Sciatic nerve (tissue), 2 donors: ENCODE measurements at places on chromosomes 5 and 9. TPM values are rescaled to one million over a fixed set of nuclear protein-coding genes. Genes with fewer than 3 reads are reported as not detected.

The F2RL2 gene
- 0.89 TPM for total RNA-seq

DNA sequence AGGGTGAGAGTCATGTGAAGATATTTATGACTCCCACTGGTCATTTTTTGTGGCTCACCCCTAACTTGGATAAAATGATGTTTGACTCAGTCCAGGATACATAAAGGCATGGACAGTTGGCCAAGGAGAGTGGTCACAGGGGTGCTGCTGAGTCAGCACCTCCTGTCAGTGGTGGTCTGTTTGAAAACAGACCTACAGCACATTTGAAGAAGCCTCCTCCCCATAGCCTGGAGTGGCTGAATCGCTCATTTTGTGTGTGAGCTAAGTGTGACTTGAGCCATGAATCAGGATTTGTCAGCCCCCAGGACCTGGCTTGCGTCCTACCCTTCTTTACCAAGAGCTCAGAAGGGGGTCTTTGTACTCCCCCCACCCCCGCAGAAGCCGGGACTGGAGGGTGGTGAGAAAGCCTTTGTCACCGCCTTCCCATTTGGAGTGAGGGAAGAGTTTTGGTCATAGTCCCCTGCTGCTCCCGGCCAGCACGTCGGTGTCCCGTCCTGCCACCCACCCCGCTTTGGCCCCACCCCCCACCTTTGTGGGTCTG, 35.6 kb downstream of the TRIO start:
- DNase-seq: no peak

DNA sequence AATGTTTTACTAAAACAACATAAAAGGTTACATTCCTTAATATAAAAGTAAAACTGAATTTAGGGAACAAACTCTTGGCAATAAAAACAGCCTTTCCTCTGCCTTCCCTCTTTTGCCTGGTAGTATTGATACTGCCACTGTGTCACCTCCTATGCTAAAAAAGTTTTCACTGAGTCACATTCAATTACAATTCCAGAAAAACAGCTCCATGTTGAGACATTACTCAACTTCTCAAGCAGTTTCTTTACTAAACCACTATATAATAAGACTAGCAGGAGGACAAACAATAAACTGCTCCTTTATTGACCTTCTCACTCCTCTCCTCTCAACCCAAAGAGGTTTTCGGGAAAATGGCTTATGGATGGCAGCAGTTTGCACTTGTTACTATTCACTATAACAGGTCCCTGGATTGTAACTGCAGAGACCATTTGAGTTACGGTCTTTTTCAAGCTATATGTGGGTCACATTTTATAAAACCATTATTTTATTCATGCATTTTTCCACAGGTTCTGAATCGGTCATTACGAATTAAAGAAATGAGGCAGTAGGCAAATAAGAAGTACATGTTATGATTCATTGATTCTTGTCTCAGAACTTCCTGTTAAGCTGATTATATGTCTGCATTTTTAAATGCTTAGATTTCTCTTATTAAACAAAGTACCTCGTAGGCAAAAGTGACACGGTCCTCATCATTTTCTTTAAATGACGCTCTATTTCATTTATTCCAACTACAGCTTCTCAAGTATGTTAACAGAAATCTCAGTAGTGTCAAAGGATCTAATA, 2.1 kb downstream of the ZDHHC21 start:
- DNase-seq: no peak

GRCh38 chr5:38660194-38660668, 103.8 kb upstream of the LIFR start:
- DNase-seq: no peak

The LCN9 gene
- not detected for total RNA-seq

DNA sequence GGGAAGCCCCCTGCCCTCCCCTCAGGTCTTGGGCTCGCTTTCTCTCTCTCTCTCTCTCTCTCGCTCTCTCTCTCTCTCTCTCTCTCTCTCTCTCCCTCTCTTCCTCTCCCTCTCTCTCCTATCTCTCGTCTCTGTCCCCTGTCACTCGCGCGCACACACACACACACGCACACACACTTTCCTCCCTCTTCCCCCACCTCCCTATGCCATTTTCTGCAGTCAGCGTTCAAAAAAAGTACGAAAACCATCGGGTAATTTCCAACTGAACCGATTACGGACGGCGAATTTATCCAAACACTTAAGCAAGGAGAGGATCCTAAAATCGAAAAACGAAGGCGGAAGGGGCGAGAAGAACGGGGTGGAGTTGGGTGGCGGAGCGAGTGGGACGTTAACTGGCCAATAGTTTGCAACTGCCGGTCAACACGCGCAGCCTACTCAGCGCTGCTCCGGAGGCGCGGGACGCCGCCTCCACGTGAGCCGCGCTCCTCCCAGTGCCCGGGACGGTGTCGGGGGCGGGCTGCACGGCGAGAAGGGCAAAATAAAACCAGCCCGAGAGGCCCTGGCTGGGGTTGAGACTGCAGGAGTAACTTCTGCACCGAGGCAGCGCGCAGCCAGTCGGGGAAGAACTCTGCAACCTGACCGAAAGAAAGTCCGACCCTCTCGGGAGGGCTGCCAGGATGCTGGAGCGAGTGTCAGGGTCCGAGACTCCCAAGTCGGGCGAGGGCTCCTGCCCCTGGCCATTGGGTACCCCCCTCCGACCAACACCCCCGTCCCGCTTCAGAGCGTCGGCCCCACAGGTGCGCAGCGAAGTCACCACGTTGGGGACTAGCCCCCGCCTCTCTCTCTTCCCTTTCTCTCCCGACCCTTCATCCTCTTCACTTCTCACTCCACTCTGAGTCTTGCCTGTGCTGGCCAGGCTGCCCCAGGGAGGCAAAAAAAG, 24.9 kb upstream of the ELAVL2 start:
- peak; percentile 58 for DNase-seq

DNA sequence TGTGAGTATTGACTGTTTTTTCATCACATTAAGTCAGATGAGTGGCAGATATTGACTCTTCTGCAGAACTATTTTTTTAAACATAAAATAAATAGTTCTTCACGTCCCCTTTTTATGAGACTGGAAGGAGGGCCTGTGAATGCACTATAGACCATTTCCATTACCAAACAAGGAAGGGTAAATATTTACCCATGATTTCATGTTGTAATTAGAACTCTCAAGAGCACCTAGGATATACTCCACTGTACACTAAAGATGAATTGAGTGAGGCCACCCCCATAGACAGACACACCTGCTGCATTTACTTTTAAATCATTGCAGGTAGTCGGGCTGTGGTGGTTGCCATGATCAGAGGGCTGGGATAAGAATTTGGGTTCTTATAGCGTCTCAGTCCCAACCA, 22.6 kb downstream of the SLC36A1 start:
- no peak for DNase-seq

DNA sequence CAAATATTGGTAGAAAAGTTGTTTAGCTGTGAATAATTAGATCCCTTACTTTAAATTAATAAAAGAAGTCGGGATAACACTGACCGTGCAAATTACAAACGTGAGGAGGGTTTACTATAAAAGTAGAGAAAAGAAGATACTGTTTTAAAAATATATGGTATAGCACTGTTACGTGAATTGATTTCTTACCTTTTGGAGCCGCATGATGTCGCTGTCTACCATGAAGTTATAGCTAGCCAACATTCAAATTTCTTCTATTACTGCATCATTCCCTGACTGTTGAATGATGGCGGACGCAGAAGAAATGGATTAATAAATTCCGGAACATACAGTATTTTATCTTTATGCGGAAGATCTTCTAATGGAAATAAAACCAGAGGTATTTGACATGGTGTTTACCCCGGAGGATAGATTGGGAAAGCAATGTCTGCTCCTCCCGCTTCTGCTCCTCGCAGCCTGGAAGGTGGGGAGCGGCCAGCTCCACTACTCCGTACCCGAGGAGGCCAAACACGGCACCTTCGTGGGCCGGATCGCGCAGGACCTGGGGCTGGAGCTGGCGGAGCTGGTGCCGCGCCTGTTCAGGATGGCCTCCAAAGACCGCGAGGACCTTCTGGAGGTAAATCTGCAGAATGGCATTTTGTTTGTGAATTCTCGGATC, at the start of gene PCDHA6:
Gene PCDHA6, plus strand, starts transcription at position 257 of the 658 bp plus-strand sequence. Its CDS starts 132 bp downstream, at position 389.
- no peak for DNase-seq

DNA sequence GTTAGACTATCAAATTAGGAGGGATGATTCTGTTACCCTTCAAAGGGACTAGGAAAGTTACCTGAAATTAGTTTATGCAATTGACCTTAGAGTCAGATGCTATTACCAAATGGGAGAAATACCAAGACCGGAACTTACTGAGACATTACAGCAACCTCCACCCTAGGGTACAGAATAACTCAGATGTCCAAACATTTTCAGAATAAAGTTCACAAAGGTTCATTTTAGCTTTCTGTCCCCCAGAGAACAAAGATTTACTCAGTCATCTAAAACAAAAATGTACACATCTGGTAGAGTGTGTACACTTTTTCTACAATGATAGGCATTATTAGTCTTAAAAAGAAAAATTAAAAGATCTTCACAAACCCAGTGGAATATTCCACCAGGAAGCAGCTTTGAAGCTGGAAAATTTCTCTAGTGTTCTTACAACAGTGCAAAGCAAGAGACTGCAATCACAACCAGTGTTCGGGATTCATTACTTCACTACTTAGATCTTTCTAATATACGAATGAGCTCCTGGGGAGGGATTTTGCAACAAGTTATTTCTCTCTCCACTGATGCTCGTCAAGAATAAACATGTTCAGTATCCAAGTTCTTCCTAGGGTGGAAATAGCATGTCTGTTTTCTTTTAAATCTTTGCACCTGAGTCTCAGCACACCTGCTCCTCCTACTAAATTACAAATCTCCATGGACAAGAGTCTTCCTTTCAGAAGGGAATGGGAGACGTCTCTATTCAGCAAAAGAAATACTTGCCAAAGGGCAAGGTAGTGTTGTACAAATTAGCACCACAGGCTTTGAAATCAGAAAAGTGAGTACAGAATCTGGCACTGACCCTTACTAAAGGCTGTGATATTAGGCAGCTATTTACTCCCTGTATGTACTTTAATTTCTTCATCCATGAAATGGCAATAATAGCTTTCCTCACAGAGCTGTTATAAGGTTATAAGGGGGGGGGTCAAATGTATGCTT, 8.8 kb downstream of the ETF1 start:
- DNase-seq: no peak

GRCh38 chr5:675111-675870, 17.9 kb downstream of the TPPP start:
- DNase-seq: peak; percentile 46

The CNTNAP3 gene
- 10.5 TPM for total RNA-seq

DNA sequence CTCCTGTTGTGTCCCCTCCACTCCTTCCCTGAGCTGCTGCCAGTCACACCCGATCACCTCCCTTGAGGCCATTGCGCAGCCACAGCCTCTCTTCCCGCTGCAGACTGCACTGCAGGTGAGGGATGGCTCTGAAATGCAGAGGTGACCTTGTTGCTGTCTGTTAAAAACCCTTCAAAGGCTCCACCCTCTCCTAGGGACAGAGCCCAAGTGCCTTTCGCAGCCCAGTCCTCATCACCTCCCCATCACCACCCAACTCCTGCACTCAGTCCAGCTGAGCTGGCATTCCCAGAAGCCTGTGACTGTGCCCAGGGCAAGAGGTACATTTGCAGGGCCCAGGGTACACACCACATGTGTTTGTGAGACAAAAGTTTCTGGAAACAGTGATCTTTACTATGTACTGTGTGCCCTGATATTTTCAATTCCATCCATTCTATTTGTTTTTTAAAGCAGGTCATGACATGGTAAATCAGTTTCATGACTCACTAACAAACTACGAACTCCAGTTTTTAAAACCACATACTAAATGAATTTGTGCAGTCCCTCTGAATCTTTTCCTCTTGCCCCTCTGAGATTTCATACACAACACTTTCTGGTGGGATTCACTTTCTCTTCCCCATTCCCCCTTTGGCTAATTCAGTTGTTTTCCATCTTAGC, 73.0 kb upstream of the SPOCK1 start:
- DNase-seq: no peak

- DNase-seq: no peak
Observed at GRCh38 chr9:112819635-112820496, 69.3 kb downstream of the SNX30 start.

GRCh38 chr9:17578911-17579793, at the start of gene SH3GL2:
TSS of gene SH3GL2 (plus strand) at chr9:17579066.
- no peak for DNase-seq

DNA sequence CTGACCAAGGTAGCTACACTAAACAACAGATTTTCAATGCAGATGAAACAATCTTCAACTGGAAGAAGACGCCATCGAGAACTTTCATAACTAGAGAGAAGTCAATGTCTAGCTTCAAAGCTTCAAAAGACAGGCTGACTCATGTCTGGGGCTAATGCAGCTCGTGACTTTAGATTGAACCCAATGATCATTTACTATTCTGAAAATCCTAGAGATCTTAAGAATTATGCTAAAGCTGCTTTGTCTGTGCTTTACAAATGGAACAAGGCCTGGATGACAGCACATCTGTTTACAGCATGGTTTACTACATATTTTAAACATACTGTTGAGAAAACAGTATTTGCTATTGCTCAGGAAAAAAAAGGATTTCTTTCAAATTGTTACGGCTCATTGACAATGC, 54.9 kb downstream of the RICTOR start:
- no peak for DNase-seq

The HTR4 gene
- total RNA-seq: 0.13 TPM

GRCh38 chr5:128763321-128763720, 202.0 kb upstream of the SLC27A6 start:
- DNase-seq: no peak

DNA sequence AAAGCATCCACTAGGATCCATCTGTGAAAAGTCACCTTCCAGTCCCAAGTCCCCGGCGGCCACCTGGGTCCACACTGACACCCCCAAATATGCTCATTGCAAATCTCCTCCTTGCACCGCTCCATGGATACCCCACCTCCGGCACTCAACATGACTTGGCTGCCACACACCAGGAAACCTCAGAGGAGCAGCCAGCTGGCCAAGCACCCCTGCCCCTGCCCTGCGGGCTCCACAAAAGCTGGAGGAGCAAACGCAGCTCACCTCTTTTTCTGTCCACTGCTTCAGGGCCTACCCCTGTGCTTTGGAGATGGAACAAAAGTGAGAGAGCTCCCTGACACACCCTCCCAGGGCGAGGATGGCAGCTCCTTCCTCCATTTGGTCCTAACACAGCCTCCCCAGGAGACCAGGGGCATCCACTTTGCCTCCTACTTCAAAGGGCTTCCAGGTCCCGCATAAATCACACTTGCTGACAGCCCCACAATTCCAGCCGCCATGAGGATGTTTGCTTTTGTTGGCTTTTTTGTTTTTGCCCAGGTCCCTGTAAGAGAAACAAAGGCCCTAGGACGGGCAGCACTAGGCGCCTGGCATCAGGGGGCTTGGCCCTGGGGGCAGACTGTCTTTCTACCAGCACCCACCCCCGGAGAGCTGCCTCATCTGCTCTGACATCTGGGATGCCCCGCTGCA, 14.8 kb downstream of the ROR2 start:
- DNase-seq: no peak

The PCAT7 gene
- total RNA-seq: 0.67 TPM

GRCh38 chr5:136998854-136999357, 500.2 kb downstream of the SPOCK1 start:
- DNase-seq: no peak

DNA sequence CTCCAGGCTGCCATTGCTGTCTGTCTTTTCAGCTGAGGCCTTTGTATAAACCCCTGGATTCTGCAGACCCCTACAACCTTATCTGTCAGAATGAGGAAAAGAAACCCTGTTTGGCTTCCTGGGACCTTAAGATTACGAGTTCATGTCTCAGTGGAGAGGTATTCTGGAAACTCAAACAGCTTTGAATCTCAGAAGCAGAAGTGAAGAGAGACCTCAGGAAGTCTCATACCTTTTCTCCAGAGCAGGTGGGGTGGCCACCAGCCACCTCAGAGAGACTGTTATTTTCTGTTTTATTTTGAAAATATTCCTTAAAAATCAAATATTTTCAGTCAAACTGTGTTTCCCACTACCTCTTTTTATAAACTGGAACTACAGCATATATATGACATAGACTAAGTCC, 457.5 kb downstream of the TMEM232 start:
- no peak for DNase-seq

- no peak for DNase-seq
Observed at GRCh38 chr9:120841930-120842684, 615 bp downstream of the PSMD5 start.
